ENCODE measurements at places on chromosomes 6 and 20. TPM values are rescaled to one million over a fixed set of nuclear protein-coding genes. Genes with fewer than 3 reads are reported as not detected.
A peak's percentile ranks its signal among the peaks of the same experiment; 100 is the strongest.

DNA sequence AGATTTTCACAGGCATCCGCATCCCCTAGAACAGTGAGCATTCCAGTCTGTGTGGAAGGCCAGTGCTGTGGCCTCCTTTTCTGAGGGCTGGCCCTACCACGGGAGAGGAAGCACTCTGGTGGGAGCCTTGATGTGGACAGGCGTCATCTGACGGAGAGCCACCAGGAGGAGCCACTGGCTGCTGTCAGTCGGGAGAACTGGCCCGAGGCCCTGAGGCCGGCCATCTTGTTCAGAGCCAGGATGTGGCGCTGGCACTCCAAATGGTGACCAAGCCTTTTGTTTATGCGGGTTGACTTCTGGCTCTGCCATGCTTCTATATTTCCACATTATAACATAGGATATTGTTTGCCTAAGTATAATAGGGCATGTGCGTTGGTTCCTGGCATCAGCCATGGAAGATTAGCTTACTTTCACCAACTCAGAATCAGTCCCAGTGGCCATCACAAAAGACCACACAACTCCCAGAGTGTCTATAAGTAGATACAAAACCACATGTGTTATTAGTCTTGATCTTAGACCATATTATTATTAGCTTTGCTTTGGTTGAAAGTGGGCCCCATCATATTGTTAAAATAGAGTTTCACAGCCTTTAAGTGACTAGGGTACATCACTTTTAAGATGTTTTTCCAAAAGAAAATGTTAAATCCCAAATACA is 273.9 kb upstream of the TAB2 start:
- H3K4me1 ChIP-seq: peaks cover 27% of the 10 kb centered on the region
- H3K4me3 ChIP-seq: no peak overlapping the region
- DNase-seq: peak; percentile 42
- no peaks in the 10 kb centered on the region for H3K27me3 ChIP-seq
- no peak overlapping the region for H3K27ac ChIP-seq

DNA sequence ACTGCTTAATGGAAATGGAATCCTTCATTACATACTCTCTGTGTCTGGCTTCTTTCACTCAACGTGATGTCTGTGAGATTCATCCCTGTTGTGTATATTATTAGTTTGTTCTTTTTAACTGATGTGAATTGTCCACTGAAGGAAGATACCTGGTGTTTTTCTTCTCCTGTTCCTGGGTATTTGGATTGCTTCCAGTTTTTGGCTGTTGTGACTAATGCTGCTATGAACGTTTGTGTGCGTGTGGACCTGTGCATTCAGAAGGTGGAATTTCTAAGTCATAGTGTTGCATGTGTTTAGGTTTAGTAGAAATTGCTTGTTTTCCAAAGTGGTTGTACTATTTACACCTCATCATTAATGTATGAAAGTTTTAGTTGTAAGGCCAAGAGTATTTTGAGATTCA is 3.8 kb downstream of the TULP4 start:
- H3K4me3 ChIP-seq: no peak overlapping the region
- H3K4me1 ChIP-seq: no peaks in the 10 kb centered on the region
- H3K27me3 ChIP-seq: no peaks in the 10 kb centered on the region

- H3K4me1 ChIP-seq: no peaks in the 10 kb centered on the region
- H3K36me3 ChIP-seq: no peaks in the 10 kb centered on the region
- H3K27me3 ChIP-seq: no peaks in the 10 kb centered on the region
- H3K27ac ChIP-seq: no peak overlapping the region
- DNase-seq: no peak
These were observed 83.1 kb upstream of the SLC24A3 start for GRCh38 chr20:19129306-19129705.

DNAH8 gene
- not detected for total RNA-seq

TINAG gene
- total RNA-seq: not detected

PRR18 gene
- not detected for total RNA-seq

LHFPL5 gene
- not detected for total RNA-seq

Data from GM23248 (cell line).